GM04503 (cell line): ENCODE measurements at places on chromosomes 7 and 10.

GRCh38 chr7:79359827-79360226 is 93.6 kb downstream of the MAGI2 start:
- no peak for DNase-seq

DNA sequence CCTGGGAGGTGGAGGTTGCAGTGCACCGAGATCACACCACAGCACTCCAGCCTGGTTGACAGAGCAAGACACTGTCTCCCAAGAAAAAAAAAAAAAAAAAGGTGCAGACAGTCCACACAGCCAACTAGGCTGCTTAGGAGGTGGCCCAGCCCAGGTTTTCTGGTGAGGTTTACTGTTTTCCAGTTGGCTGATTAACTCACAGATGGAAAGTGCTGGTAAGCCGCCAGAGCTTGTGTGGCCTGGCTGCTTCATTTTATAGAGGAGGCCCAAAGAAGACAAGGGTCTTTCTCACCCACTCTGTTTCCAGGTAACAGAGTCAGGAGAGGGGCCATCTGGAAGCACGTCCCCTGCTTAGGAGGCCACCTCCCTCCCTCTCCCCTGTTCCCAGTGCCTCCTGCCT is 6.2 kb downstream of the RHBDD2 start:
- DNase-seq: no peak

DNA sequence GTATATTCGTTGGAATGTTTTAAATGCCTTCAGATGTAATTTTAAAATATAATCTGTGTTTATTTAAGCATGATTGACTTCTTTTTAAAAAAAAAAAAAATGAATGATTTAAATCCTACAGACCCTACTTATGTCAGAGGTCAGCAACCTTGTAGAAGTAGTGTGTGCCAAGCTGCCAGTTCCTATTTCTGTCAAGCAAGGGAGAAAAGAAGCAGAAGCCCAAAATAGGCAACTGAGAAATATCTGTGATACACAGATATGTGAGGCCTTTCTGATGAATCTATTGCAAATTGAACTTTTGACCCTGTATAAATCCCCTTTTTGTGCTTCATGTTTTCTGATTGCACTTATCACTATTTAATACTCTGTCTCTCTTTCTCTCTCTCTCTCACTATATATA is 199.5 kb downstream of the LRRN3 start:
- no peak for DNase-seq

DNA sequence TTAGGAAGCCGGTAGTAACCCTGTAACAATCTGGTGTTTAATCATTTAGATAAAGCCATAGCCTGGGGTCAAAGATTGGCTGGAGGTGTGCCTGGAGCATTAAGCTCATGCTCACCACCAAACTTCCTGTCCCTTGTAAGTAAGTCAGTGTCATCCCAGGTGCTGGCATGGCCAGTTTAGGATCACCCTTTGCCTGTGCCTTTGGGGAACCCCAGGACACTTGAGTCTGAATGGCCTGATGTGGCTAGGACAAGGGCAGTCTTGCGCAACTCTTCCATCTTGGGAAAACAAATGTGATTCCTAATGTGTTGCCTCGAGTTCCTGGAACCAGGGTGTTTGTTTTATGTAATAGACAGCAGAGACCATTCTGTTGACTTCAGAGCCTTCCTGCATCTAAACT is 154.8 kb downstream of the GRK5 start:
- DNase-seq: no peak

DNA sequence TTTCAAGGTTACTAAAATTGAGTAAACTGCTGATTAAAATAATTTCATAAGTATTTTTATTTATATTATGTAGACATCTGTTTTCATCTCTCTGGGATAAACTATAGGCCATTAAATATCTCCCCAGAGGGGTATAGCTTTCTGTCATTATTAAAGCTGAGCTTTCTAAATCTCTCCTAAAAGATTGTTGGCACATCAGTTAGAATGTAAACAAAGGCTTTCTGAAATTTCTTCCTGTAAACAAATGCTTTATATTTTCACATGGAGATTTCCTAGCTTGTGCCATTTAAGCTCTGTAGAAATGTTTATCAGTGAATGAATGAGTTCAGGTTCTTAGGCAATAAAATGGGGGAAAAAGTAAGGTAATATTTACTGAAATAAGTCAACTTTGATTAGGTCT is 35.7 kb downstream of the PPP1R9A start:
- no peak for DNase-seq

DNA sequence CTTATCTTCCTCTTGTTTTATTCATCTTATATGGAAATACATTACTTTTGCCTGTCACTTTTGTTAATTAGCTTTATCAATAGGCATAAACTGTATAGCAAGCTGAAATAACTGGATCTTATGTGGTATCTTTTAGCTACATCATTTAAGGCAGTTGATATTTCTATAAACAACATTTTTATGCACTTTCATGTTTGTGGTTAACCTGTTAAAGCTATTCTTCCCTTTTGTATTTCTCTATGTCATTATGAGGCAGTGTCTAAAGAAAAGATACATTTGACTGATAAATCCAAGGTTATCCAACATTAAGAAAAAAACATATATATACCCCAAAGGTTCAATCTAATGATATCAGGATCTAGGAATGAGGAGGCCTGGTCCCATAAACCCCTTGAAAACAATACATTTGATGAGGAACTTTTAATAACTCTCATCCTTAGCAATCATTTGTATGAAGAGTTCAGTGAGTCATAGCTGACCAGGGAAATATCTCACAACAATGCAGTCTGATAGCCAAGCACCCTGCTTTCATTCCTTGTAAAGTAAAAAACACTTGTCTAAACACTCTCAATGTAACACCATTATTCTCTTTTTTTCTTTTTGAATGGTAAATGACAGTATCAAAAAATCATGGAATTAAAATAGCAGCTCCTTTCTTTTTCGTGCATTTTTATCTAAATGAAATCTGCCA is 300.9 kb downstream of the NEBL start:
- DNase-seq: no peak

DNA sequence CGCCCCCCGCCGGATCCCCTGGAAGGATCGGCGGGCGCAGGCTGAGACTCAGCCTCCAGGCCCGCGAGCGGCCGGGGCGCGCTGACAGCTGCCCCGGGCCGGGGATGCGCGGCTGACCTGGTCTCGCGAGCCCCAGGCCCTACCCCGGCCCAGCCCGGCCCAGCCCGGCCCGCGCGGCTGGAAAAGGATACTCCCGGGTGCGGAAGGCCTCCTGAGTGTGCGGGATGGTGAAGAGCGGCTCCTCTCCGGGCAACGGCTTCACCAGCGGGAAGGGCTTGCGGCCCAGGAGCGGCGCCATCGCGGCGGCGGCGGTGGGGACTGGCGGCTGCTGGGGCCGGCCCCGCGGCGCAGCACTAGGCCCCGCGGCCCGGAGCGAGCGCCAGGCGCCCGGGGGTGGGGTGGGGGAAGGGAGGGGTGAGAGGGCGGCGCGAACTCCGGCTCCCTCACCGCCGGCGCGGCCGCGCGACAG is 423 bp downstream of the BAZ1B start:
- DNase-seq: no peak

DNA sequence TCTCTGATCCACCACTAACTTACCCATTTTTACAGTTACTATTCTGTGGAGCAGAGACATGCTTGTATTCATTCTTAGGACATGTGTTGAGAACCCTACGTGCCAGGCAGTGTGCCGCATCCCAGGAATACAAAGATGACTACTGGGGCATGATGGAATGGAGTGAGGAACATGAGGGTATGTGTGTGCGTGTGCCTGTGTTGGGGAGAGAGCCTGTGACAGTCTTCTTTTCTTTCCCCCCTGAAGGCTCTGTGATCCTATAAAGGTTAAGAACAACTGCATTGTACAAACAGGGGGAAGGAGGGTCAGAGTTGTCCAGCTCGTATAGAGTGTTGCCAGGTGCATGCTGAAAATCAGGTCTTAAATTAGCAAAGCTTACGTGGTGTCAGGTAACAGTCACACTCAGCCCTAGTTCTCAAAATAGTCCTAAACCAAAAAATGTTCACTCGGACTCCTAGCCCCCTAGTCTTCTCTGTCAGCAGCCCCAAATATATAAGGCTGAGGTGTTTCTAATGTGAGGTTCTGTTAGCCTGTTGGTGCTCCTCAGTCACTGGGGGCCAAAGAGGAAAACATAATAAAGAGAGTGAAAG is 161.9 kb downstream of the CELF2 start:
- no peak for DNase-seq

- DNase-seq: no peak
Observed at GRCh38 chr7:66815951-66816350, 75.4 kb downstream of the RABGEF1 start.

- DNase-seq: no peak
Observed at GRCh38 chr7:29471444-29472138, 92.0 kb upstream of the PRR15 start.

- no peak for DNase-seq
Observed at GRCh38 chr10:46560381-46560780, 3.9 kb upstream of the GPRIN2 start.

DNA sequence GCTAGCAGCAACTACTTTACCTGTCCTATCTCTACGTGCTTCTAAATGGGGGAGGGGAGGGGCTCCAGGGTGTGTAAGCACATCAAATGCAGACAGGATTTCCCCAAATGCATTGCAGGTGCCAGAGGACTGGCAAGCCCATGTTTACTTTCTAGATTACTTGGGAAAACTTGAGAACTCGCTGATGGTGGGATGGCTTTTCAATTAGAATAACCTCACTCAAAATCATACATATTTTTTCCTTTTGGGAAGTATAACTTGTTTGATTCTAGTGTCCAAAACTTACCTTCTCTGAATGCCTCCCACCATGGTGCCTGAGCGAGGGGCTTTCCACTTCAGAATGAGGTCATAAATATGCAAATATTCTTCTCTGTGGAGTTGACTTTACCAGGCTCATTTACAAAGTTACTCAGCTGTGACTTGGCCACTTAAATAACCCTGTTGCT is 191.3 kb upstream of the RHOBTB1 start:
- no peak for DNase-seq

- no peak for DNase-seq
Observed at GRCh38 chr10:50219200-50219599, 32.1 kb downstream of the ASAH2 start.

DNA sequence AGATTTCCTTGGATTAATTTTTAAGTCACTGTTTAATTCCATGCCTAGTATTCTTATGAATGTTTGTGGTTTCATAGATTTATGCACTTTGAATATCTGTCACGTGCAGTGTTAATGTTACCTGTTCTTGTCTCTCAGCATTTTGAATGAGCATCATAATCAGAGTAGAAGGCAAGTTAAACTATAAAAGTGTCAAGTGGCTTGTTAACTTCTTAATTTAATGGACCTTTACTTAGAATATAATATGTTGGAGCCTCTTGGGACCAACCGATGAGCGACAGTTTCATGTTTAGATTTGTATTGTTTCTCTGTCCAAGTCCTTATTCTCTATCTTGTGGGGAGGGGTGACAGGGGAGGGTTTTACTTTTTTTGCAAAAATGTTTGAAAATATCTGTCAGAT is 50.6 kb upstream of the MTURN start:
- no peak for DNase-seq

GRCh38 chr10:106078895-106079576 is 1085.5 kb downstream of the SORCS1 start:
- no peak for DNase-seq

DNA sequence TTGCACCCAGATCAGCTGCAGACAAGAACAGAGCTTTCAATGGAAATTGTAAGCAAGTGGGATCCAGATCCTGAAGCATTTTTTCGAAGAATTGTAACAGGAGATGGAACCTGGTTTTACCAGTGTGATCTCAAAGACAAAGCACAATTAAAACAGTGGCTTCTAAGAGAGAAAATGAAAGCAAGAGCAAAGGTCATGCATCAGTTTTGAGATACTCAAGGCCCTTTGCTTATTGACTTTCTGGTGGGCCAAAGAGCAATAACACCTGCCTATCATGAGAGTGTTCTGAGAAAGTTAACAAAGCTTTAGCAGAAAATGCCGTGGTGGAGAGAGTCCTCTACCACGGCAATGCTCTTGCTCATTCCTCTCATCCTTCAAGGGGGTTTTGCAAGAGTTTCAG is 194.8 kb downstream of the TMEM178B start:
- no peak for DNase-seq

- no peak for DNase-seq
Observed at GRCh38 chr7:87445897-87446296, 29.6 kb downstream of the ABCB4 start.

GRCh38 chr10:96746503-96746902 is 26.2 kb upstream of the PIK3AP1 start:
- no peak for DNase-seq
